CD4-positive, alpha-beta T cell treated with Interleukin-15 for 4 hours (primary cell): ENCODE measurements at places on chromosomes 1 and 21.

DNA sequence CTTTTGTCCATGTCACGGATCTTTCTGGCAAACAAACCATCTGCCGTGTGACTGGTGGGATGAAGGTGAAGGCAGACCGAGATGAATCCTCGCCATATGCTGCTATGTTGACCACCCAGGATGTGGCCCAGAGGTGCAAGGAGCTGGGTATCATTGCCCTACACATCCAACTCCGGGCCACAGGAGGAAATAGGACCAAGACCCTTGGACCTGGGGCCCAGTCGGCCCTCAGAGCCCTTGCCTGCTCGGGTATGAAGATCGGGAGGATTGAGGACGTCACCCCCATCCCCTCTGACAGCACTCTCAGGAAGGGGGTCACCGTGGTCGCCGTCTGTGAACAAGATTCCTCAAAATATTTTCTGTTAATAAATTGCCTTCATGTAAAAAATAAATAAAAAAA, 35.9 kb upstream of the NBL1 start:
- no peak for DNase-seq

DNA sequence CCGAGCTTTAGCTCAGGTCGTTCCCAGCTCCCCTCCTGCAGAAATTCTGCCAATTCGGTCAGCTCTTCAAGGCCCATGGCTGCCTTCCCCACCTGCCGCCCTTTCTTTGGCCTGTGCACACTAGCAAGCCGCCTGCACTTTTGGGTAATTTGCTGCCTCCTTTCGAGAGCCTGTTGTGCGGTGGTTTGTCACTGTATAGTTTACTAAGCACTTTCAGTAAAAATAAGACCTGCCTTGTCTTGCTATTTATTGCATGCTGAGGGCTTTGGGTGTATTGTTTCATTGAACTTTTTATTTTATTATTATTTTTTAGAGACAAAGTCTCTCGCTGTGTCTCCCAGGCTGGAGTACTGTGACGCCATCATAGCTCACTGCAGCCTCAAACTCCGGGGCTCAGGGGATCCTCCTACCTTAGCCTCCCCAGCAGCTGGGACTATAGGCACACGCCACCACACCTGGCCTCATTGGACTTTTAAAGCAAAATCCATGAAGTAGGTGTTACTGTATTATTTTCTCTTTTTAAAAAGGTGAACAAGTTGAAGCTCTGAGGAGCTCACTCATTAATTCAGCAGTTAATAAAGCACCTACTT, 1.1 kb upstream of the FABP3 start:
- no peak for DNase-seq

DNA sequence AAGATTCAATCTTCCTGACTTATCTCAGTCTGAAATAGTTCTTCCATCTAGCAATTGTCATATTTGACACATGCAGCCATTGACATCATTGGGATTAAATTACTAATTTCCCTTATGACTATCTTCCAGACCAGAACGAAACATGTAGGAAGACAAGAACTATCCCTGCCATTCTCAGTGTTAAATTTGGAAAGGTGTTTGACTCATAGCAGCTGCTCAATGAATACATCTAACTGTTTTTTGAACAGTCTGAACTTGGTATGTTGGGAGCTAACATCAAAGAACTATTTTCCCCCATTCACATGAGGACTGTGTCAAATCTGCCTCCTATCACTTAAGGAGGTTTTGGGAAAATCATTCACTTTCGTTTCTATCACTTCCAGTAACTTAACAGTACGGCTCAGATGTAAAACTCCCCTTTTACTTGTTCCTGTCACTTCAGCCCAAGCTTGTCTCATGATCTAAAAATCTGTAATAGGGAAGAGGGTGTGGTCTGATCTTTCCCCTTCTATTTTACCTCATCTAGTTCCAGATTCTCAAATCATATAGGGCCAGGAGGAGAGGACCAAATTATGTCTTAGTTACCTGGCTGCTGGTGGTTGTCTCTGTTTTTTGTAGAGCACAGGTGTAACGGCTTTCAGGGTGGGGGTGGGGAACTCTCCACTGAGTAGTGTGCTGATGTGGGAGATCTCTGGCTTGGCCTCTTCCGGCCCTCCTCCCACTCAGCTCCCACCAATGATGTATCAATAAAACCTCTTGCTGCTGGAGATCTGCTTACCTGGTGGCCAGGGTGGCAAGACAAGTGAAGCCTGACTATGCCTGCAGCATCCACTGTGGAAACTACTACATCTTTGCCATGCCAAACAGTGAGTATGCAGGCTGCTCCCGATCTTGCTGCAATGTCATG, 26.2 kb upstream of the SLAMF1 start:
- DNase-seq: no peak

- no peak for DNase-seq
Measured at GRCh38 chr1:168146160-168146539, 9.4 kb upstream of the GPR161 start.

DNA sequence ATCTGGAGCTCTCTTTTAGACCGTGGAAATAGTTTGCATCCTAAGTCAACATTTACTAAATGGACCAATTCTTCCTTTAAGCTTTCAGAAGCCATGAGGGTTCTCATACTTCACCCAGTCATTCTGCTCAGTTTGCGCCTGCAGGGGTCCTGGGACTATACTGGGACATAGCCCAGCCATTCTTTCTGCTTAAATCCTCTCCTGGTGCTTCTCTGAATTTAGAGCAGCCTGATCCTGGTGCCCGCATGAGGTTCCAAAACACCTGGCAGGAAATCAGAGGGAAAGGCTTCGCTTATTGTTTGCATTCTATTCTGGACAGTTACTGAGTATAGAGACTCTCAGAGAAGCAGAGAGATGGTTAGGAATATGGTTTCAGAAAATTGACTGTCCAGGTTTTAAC, 27.0 kb downstream of the TNN start:
- no peak for DNase-seq

DNA sequence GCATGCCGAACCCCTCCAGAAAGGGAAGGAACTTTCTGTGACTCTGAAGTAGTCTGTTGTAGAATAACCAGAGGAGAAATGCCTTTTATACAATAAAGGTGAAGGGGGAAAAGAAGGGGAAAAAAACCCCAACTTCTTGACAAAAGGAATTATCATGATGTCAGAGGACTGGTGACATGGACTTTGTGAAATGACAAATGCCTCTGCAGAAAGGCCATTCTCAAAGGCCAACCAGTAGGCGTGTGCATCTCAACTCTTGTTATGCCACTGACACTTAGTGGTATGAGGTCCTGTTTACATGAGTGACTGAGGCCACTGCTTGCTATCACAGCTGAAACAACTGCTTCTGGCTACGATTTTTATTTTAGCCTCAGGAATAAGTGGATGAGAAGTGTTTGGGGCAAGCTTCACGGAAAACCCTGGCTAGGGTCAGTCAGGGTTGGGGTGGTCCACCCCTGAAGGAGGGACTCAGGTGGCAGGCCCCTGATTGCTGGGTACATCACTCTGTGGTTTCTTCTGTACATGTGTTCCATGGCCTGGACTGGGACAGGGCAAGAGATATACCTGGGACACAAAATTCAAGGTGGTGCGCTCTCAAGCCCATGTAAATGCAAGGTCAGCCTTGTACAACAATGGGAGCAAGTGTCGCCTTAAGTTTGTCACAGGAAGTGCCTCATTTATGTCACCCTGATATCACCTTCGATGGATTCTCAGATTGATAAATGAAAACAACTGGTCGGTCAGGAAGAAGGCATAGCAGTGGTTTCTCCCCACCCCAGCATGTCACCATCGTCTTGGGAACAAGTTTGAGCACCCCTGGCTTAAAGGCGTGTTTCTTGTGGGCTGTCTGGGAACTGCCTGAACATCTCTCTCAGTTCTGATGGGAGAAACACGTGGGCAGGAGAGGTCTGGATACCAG, 12.4 kb downstream of the RUNX1 start:
- DNase-seq: no peak

DNA sequence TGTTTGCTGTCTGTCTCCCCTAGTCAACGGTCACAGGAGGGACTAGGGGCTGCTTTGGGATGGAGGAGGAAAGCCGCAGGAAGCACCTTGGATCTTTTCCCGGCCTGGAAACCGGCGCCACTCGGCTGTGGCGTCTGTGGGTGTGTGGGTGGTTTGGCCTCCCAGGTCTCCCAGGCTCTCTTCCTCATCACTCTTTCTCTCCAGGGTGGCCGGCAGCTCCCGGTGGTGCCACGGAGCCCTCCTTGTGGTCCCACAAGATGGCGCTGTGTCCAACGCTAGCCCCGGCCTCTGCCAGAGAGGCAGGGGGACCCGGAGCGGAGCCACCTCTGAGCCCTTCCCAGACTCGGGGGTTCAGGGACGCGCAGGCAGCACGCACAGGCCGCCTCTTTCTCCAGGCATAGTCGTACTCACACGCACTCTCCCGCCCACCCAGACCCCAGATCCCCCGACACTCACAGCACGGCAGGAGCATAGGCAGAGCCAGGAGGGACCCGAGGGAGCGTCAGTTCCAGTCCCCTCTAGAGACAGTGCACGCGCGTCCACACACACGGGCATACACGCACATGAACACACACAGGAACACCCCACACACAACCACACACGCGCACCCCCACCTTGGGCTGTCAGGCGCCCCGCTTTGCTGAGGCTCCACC, 31.2 kb downstream of the CDCP2 start:
- DNase-seq: peak; percentile 52

- DNase-seq: no peak
Measured at GRCh38 chr1:203144661-203145060, 17.1 kb downstream of the ADORA1 start.

DNA sequence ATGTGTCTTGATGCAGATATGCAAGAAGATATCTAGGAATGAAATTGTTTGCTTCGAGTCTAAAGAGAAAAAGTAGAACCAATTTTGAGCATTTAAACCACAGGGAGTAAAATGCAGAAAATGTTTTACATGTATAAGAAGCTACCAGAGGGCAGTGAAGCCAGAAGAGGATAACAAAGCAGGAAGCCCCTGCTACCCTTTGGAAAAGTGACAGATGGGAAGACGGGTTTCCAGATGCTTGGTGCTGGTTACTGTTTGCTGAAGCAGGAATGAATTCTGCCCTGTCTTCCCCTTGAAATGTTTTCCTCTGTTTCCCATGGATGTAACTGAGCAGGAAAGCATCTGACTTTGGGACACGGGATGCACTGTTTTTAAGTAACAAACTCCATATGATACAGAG, 822.2 kb downstream of the MRPL39 start:
- DNase-seq: no peak

DNA sequence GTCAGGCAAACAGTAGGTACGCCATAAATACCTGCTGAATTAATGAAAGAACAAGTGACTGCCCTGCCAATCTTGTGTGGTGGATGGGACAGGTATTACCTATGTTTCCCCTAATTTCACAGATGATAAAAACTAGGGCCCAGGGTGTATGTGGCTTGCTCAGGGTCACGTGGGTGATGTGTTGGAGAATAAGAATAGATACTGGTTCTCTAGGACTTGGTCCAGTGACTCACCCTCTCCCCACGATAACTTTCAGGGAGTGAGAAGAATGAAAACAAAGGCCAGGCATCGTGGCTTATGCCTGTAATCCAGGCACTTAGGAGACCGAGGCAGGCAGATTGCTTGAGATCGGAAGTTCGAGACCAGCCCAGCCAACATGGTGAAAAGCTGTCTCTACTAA, 26.7 kb downstream of the SLC26A9 start:
- no peak for DNase-seq
